Left lung (tissue), 14 donors: ENCODE measurements at places on chromosomes 5 and 9. TPM values are rescaled to one million over a fixed set of nuclear protein-coding genes. Genes with fewer than 3 reads are reported as not detected.

DNA sequence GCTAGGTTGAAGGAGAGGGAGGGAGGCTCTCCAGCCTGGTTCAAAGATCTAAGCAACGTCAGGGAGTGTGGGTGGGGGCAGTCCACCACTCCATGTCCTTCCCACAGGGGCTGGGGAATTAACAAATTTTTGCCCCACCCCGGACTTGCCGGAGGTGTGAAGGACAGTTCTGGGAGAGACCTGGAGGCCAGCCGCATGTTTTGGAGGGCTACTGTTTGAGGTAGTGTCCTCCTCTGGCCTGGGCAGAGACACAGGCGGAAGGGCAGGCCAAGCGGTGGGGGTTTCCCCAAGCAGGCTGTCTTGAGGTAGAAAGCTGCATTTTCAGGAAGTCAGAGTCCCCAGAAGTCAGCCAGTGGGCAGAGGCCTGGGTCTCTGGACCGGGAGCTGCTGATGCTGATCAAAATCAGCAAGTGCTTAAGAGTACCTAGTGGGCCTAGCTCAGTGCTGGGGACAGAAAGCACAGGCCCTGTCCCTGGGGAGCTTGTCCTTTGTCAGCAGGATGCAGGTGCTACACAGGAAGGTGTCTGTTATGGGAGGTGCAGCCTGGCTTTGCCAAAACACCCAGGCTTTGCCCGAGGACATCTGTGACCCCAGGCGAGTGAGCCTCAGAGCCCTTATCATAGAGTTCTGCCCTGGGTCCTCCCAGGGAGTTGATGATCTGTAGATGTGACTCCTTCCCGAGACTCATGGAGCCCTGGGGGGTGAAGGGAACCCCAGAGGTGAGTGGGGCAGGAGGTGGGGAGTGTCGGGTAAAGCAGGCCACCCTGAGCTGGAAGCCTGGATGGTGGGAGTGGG, 18.5 kb downstream of the JADE2 start:
- no peak overlapping the region for H3K4me3 ChIP-seq
- no peak for DNase-seq
- no peak overlapping the region for H3K27ac ChIP-seq
- H3K27me3 ChIP-seq: no peaks in the 10 kb centered on the region

- DNase-seq: no peak
- H3K27me3 ChIP-seq: no peaks in the 10 kb centered on the region
Observed at GRCh38 chr5:112186401-112186990, 232.6 kb downstream of the EPB41L4A start.

DNA sequence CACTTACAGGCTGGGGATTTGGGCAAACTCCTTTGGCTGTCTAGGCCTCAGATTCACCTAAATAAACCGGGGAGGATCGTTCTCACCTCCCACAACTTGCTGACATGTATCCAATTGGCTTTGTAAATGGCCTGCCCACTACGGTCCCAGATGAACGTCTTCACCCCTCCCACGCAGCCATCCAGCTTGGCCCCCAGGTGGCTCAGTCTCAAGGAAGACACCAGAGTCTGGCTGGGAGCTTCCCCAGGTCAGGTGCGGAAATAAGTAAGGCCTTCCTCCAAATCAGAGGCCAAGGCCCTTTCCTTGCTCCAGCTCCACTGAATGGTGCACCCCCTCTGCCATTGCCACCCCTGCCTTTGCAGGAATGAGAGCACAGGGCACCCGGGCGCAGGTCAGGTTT, 11.4 kb downstream of the CIZ1 start:
- DNase-seq: no peak
- H3K4me1 ChIP-seq: no peaks in the 10 kb centered on the region
- no peak overlapping the region for H3K4me3 ChIP-seq
- H3K27me3 ChIP-seq: no peaks in the 10 kb centered on the region
- peaks cover 4% of the 10 kb centered on the region for H3K36me3 ChIP-seq
- no peak overlapping the region for H3K27ac ChIP-seq

Gene DBH
- 0.08 TPM for total RNA-seq

Gene SHOC1
- 0.06 TPM for total RNA-seq

Gene GRIN1
- total RNA-seq: 0.17 TPM
